Fibroblast of skin of right quadriceps (primary cell): ENCODE measurements at places on chromosomes 4 and X.

GRCh38 chr4:98945297-98945850 is 16.4 kb upstream of the EIF4E start:
- no peak for DNase-seq

GRCh38 chr4:107870236-107870635 is 45.5 kb downstream of the SGMS2 start:
- no peak for DNase-seq

GRCh38 chr4:124085561-124086180 is 626.9 kb downstream of the ANKRD50 start:
- DNase-seq, result no peak

DNA sequence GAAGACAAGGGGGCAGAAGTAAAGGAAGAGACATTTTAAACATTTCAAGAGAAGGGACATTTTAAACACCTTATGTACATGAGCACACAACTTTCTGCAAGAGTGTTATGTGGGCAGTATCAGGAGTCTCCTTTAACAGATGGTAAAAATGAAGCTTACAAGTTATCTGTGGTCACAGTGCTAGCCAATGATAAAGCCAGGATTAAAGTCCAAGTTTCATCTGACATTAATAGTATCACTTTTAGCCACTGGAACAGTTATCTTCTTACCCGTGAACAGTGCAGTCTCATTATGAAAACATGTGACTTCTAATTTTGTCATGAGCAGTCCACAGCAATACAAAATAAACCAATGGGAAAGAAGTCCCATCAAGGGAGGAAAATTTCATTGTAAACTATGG is 627.9 kb upstream of the AGA start:
- DNase-seq, result no peak

GRCh38 chrX:153873282-153874084 is 12.5 kb downstream of the L1CAM start:
- no peak for DNase-seq

- peak; percentile 32 for DNase-seq
These were observed 904 bp upstream of the WDR1 start for GRCh38 chr4:10117359-10118047.

DNA sequence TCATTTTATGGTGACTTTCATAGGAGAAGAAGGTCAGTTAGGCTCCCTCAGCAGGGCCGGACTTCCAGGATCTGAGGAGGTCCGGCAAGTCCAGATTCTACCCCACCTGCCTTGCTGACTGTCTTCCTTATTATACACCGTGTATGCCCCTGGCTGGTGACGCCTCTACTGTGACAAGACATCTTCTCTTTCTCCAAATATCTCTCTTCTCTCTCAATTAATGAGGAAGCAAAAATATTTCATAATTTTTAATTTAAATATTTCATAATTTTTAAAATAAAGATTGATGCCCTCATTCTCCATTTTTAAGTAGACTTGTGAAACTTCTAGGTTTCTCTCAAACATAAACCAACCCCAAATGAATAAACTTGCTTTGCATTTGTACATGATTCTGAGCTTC is 202.5 kb downstream of the NSUN7 start:
- DNase-seq, result no peak
